ENCODE measurements at places on chromosomes 2 and 18.
A peak's percentile ranks its signal among the peaks of the same experiment; 100 is the strongest.

GRCh38 chr2:128525653-128526052, 207.0 kb upstream of the HS6ST1 start:
- DNase-seq, result no peak

- no peak for DNase-seq
Measured at GRCh38 chr2:12861344-12861930, 144.7 kb downstream of the TRIB2 start.

- no peak for DNase-seq
Measured at GRCh38 chr2:11104794-11105660, 50.2 kb upstream of the SLC66A3 start.

DNA sequence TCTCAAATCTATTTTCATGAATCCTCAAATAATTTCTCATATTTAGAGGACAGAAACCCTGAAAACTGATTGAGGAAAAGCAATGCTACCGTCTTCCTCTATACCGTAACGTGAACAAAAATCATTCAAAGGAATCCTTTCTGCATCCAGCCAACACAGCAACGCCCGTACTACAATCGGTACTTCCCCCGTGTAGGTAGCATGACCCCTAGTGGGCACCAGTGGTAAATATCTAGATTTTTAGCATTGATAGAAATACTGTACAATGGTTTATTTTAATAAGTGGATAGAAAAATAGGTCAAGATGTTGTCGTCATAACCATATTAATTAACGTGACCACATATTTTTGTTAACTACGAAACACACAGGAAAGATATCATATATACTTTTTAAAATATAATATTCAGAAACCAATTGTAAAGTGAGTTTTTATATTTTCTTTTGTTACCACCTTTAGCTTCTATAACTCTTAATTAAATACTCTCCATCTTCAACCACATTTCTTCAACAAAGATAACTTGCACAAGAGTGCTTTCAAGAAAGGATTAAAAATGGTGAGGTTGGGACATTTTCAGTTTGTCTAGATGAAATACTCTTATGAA, 194.1 kb downstream of the SS18 start:
- DNase-seq, result peak; percentile 29

DNA sequence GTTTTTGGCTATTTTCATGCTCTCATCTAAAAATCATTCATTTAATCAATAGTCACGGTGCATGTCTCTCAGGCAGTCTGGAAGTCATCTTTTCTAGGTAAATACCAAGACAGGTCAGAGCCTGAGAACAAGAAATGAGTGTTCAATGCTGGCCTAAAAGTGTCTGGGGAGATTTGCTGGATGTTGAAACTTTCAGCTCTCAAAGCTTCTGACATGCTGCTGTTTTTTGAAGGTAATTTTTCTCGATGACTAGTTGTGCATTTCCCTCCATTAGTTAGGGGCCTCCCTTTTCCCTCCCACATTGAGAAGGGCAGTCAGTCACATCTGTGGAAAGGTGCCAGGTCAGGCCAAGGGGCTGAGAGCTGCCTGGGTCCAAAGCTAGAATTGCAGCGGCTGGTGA, 115.6 kb downstream of the LPIN1 start:
- no peak for DNase-seq

DNA sequence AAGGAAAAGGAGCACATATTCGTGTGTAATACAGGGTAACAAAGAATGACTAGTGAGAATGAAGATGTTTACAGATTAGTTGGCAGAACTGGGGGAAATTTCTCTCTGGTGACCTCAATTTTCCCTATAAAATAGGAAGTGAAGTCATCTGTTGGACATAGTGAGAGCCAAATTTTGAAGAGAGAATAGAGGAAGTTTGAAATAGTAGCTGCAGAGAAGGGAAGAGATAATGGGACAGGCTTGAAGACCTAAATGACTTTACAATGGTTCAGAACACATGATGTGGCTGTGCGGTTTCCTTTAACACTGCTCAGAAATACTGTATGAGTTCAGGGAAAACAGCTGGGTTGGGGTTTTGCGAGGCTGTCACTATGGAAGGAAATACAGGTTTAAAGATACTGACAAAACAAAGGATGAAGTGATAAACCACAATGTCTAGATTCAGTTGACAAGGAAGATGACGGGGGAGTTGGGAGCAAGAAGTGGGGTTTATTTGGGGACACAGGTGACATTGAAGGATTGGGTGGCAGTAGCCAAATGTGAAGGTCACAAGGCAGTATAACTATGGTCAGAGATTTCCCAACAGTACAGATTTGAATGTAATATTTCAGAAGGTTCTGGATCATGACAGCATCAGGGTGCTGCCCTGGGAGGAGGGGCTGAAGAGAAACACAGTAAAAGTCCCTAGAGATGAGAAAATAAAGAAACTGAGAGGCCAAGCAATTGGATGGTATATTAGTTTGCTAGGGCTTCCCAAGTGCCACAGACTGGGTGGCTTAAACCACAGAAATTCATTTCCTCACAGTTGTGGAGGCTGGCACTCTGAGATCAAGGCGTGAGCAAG, 82.6 kb upstream of the TANK start:
- DNase-seq, result no peak

GRCh38 chr2:202109139-202109736, 36.2 kb downstream of the KIAA2012 start:
- no peak for DNase-seq

GRCh38 chr2:188158337-188159100, 133.2 kb upstream of the GULP1 start:
- no peak for DNase-seq

DNA sequence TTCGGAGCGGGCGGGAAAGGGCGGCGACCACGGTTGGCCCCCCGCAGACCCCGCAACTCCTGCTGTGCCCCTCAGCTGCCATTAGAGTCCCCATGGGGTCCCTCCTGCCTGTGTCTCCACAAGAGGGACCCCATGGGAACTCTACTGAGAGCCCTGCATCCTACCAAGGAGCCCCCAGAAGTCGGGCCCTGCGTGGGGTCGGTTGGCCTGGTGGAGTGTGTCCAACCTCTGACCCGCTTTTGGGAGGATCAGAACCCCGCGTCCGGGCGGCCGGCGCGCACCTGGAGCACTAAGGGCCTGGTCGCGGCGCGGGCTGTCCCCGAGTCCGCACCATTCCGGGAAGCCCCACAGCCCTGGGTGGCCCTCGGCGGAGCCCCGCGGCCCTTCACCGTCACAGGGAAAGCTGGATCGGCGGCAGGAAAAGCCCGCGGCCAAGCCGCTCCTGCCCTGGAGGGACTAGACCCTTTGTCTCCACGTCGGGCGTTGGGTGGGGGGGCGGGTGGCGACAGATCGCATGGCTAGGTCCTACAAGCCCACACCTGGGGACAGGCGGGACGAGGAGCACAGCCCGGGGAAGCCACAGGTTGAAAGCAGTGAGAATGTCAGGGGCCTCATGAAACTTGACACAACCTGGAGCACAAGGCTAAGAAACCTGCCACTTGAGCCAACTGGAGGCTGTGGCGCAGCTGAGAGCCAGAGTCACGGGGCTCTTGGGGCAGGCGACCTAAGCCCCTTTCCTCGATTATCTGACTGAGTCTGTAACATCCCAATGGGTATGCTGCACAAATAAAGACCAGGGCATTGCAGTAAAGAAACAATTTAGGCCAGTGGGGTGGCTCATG, 11.2 kb upstream of the CXXC1 start:
- no peak for DNase-seq

GRCh38 chr2:105487142-105488069, 88.6 kb upstream of the FHL2 start:
- peak; percentile 64 for DNase-seq

- no peak for DNase-seq
Measured at GRCh38 chr18:14922965-14923565, 175.1 kb downstream of the ANKRD30B start.

GRCh38 chr2:128775914-128776285, 457.2 kb upstream of the HS6ST1 start:
- no peak for DNase-seq

DNA sequence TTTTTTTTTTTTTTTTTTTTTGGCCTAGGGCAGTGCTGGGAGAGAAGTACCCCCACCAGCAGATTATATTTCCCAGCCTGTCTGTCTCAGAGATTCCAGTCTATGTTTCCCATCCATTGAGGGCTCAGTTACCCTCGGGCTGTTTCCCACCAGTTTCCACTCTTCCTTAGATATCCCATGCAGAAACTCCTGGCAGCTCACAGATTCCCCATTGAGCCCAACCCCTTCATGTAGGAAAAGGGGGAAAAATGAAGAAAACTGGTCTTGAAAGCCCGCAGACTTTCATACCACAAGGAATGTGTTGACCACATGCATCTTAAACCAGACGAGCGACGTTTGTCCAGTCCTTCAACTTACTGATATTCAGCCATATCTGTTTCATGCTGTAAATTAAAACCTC, 15.2 kb downstream of the ASXL3 start:
- DNase-seq, result no peak

GRCh38 chr2:190533175-190533967, 1.2 kb downstream of the NEMP2 start:
- no peak for DNase-seq

GRCh38 chr2:201186982-201187381, 4.0 kb downstream of the CASP10 start:
- no peak for DNase-seq

DNA sequence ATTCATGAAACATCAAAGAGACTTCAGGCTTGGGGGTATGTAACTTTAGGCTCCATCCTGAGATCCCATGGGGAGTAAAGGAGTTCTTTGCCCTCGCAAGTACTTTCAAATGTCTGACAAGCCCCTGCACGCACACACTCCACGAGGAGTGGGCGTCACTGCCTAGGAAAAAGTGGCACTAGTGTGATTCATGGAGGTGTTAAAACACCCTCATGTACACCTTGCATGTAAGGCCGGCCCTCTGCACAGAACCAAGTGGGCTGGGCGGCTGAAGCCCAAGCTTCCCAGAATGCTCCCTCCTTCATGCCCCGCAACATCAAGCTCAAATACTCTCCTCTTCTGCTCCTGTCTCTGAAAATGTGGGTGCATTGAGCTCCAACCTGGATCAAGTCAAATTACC, 7.8 kb downstream of the HS1BP3 start:
- DNase-seq, result no peak

DNA sequence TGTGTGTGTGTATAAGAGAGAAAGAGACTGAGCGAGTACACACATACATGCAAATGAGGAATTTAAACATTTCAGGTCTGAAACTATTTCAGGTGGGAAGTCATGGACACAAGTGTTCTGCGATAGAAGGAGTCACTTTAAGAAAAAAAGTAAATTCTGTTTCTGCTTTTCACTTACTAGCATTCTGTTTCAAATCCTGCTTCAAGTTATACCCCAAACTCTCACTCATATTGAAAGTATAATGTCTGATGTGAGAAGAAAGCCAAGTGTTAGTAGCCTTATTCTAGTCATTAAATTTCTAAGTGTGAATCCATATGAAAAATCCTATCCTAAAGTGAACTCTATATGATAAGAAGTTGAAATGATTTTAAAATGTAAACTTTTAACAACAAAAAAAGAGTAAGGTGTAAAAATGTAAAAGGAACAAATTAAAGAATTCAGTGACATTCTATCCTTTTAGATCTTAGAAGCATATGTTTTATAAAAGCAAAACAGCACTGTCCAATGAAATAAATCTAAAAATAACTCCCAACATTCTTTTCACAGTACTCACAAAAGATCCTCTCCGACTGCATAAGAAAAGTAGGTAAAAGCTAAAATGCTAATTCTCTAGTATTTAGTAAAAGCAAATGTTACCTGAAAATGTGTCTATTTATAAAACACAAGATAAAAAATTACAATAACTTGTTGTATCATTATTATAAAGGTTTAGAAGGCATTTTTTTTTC, 570.6 kb downstream of the ZEB2 start:
- DNase-seq, result no peak

DNA sequence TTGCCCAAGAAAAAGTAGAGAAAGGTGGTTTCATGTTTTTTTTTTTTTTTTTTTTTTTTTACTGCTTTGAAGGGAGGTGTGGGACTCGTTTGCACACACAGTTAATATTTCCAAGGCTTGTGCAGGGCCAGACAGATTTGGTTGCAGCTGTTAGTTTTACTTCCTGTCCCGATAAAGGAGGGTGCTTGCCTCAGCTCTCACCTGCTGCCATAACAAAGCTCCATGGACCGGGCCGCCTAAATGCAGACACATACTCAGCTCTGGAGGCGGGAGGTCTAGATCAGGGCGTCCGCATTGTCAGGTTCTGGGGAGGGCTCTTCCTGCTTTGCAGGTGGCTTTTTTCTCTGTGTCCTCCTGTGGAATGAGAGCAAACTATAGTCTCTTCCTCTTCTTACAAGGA, 69.9 kb downstream of the ODC1 start:
- no peak for DNase-seq

DNA sequence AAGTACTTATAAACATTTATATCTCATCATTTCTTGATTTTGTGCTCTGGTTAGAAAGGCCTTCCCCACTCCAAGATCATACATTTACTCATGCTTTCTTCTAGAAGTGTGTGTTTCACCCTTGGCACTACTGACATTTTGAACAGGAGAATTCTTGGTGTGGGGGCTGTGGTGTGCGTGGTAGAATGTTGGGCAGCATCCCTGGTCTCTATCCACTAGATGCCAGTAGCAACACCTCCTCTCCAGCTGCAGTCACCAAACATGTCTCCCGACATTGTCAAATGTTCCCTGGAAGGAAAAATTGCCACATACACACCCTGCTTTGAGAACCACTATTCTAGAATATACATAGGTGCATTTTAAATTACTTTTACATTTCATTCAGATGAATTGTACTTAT, 8.7 kb upstream of the TGIF1 start:
- no peak for DNase-seq

DNA sequence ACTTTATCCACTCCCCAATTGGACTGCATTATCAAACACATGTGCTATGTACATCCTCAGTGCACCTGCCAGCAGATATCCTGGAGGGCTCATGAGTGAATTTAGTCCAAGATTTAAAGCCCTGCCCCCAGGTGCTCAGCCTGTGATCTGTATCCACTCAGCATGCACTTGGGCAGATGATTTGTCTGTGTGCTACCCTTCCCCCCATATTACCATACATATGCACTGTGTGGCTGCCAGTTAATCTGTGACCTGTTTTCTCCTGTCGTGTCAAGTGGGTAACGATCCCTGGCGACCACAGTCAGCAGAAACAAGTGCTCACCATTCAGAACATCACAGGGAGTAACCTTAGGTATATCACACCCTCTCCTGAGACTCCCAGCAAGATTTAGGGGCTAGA, 10.2 kb downstream of the NAGK start:
- no peak for DNase-seq

- no peak for DNase-seq
Measured at GRCh38 chr2:44962176-44962695, 20.7 kb downstream of the SIX3 start.

DNA sequence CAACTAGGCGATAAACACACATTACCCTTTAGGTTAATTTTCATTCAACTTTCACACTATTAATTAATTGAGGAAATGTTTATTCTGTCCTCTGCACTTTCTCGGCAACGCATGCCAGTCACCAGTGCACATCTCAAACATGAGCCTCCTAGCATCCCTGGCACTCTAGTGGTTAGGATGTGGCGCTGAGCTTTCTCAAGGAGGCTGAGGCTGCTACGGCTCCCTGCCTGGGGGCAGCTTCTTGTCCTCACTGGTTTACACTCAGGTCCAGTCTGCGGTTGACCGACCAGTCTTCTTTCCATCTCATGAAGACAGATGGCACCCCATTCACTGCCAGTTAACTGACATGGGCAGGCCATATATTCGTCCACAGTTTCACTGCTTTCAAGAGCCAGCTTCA, 463.4 kb downstream of the EIPR1 start:
- DNase-seq, result no peak

- DNase-seq, result no peak
Measured at GRCh38 chr2:126945118-126945517, 46.4 kb downstream of the TEX51 start.
